ENCODE measurements at places on chromosomes 3 and 15.

DNA sequence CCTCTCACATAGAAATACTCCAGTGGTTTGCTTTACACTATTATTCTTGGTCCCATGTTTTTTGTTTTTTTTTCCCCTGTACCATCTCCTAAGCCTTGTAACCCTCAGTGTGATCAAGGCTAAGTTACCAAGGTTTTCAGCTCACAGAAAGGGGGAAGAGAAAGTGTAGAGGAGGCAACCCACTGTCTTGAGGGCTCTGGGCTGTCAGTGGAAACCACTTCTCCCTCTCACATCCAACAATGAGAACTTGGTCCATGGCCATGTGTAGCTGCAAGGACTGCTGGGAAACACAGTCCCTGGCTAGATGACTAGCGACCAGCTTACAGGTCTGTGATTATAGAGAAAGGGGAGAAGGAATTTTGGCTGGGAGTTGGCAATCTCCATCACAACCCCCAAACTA is 30.3 kb downstream of the GPD1L start:
- DNase-seq: no peak

DNA sequence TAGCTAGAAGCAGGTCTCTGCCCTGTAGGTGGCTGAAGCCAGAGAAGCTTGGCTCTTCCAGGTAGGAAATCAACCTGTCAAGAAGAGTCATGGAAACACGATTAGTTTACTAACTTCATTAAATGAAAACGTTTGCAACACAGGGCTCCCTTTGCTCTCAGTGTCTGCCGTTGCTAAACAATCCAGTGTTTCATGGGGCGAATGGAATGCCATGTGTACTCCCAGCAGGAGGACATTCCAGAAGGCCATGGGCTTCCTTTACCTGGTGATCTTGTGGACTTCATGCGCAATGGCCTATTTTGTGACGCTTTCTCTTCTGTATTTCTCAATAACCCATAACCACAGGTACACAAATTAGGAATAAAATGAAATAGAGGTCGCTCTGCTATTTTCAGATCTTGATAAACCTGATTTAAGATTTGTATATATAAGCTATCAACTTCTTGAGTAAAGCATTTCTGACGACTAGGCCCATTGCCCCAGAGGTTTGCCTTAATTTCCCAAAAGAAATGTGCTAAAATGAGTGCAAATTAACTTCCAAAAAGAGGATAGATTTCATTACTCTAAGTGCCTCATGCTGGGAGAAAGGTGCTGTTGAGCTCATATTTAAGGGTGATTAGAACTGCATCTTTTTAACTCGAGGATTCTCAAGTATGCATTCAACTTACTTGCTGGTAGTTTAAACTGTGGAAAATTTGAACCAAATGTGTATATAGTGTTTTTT is 171.0 kb downstream of the EPHA3 start:
- DNase-seq: no peak

GRCh38 chr15:71651750-71652186 is 158.6 kb upstream of the NR2E3 start:
- peak; percentile 62 for DNase-seq

- DNase-seq: peak; percentile 56
Measured at GRCh38 chr3:38204599-38205471, 39.5 kb downstream of the OXSR1 start.

DNA sequence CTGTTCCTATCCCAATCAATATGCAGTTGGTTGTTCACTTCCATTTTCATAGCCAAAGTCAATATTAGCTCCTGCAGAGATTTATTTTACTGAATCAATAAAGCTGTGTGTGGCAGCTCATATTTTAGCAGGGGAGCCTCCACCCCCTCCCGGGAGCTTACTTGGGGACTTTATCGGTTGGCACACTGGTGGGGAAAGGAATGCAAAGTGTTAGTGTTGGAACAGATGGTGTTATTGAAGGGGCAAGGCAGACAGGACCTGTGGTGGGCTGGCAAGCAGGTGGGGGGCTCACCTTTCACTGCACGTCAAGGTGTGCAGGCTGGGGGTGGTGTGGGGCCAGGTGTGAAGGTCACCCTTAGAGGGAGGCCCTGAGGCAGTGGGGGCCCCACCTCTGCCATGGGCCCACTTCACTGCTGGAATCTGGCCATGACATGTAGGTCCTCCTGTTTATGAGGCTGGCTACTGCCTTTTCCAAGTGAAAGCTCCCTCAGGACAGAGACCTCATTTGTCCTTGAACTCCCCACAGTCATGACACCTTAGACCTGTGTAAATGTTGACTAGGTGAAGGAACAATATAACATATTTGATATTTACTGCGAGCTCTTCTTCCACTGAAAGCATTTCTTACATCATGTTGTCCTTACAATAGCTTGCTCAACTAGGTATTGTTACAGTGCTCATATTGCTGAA is 44.0 kb upstream of the SEC22A start:
- no peak for DNase-seq

DNA sequence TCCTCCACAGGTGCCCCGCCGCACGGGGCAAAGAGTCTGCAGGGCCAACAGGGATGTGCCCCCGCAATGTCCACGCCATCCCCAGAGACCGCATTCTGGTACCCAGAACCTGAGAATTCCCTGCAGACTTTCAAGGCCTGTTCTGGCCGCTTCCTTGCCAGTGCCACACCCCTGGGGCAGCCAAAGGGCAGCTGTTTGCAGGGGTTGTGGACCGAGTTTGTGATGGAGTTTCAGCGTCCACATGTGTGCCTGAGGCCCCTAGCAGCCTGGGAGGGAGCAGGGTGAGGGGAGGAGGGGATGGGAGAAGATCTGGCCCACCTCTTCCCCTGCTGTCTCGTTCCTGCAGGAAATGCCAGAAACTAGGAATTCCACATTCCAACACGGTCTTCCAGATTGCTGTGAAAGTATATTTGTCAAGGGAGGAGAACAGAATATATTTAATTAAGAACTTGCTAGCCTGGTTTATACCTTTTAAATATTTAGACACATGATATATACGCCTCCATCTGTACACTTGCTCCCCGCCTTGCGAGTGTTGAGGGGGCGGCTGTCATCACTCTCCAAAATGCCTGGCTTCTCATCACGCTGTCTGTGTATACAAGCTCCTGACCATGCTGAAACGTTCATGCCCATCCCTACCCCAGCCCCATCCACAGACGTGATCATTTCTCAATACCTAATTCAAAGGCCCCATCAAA is 31.1 kb upstream of the RASA2 start:
- no peak for DNase-seq

DNA sequence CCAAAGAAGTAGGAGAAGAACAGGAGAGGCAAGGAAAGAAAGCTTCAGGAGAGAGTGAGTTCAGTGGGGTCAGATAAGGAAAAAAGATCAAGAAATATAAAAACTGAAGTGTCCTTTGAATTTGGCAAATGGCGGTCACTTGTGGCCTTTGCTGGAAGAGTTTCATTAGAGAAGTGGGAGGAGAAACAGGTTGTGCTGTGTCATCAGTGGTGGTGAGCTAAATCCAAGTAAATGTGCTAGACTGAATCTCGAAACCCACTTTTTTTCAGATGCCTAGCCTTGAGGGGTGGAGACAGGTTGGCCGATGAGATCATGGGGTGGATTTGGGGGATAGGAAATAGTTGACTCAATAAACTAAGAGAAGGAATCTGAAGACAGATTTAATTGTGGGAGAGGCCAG is 43.7 kb downstream of the CHRD start:
- no peak for DNase-seq

GRCh38 chr3:10875914-10876313 is 59.9 kb downstream of the SLC6A11 start:
- DNase-seq: no peak

GRCh38 chr15:68303134-68303533 is 25.6 kb downstream of the FEM1B start:
- DNase-seq: no peak

GRCh38 chr3:4928277-4928789 is 50.9 kb upstream of the BHLHE40 start:
- no peak for DNase-seq

DNA sequence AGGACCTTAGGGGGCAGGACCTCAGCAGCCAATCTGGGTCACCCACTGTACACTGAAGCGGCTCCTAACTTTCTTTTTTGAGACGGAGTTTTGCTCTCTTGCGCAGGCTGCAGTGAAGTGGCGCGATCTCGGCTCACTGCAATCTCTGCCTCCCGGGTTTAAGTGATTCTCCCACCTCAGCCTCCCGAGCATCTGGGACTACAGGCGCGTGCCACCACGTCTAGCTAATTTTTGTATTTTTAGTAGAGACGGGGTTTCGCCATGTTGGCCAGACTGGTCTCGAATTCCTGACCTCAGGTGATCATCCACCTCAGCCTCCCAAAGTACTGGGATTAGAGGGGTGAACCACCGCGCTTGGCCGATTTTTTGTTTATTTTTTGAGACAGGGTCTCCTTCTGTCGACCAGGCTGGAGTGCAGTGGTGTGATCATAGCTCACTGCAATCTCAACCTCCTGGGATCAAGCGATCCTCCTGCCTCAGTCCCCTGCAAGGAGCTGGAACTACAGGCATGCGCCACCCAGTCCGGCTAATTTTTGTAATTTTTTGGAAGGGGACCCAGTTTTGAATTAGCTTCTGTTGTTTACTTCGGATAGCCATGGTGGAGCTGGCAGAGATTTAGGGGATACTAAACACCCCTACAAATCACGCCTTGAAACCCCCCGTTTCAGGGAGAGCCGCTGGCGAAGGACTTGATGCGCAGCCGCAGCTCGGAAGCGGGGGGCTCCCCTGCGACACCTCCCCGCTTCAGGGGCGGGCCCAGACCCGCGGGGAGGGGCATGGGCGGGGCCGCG is 1.5 kb upstream of the CLK3 start:
- no peak for DNase-seq

DNA sequence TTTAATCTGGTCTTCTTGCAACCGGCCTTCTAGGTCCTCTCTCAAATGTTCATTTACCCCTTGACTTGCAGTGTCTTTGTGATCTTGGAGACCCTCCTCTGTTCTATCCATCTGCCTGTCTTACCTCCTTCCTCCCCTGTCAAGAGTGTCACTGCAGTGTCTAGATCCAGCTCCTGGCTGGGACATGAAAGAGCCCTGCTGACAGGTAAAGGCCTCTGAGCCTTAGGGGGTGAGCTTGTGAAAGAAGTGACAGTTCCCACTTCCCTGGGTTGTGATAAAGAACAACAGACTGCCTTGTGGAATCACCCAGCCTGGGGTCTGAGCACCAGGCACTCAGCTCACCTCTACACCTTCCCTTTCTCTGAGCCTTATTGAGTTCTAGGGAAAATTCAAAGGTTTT is 68.0 kb downstream of the CDC25A start:
- no peak for DNase-seq

- DNase-seq: no peak
Measured at GRCh38 chr3:148205977-148206376, 491.7 kb upstream of the AGTR1 start.

GRCh38 chr3:64648927-64649906 is 38.6 kb downstream of the ADAMTS9 start:
- no peak for DNase-seq

DNA sequence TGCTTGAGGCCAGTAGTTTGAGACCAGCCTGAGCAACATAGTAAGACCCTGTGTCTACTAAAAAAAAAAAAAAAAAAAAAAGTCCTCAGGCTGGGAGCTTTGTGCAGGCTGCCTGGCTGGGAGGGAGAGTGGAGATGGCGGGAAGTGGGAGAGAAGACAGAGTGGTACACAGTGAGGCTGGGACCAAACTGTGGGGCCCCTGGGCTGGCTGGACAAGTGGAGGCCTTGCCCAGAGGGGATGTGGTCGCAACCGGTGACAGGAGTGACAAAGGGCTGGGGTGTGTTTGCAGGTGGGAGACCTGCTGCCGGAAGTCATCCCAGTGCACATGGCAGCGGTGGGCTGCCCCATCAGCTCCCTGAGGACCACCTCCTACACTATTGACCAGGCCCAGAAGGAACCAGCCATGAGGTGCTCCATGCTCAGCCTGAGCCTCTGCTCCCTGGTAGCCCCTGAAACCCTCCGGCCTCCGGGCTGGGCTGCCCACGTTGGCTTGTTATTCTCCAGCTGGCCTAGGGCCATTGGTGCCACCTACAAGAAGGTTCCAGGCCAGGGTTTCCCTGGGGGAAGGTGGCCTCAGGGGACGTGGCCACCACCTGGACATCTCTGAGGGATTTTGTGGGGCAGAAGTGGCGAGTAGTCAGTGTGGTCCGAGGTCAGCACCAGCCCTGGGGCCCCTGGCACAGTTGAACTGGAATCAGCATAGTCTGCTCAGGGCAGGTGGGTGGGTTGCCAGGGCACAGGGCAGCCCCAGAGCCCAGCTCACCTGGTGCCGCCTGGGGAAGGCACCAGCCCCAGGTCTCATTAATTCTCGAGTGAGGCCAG is 22.7 kb downstream of the ACAA1 start:
- DNase-seq: no peak

- no peak for DNase-seq
Measured at GRCh38 chr15:45064386-45064785, 41.4 kb downstream of the SORD start.

DNA sequence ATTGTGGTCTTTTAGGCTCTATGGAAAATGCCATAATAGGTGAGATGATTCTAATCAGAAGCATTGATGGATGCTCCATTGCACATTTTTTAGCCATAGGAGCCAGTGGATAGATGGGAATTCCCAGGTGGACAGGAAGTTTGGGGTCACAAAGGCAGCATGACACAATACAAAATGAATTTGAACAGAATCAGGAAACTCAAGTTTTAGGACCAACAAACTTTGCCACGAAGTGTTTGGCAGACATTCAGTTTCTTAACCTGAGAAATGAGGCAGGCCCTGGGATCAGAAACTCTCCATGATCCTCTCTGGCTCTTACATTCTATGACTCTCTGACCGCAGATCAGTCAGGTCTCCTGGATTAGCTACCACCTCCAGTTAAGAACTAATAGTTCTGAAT is 275.4 kb downstream of the TIGIT start:
- DNase-seq: no peak

DNA sequence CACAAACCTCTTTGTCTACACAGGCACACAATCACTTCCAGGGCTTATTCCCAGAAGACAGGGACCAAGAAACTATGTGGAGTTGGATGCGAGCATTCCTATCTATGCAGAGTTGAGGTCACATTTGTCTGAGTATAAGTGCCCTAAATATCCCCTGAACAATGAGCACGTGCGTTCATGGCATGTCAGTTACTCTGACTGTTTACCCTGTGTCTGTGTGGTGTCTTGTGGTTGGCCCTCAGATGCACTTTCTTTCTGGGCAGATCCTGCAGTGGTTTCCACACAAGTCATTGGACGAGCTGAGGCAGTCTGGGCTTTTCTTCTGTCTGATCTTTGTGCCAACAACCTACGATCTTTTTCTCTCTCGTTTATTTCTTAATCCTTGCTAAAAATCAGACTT is 134.5 kb downstream of the FBN1 start:
- DNase-seq: no peak

- DNase-seq: no peak
Measured at GRCh38 chr3:118833075-118833474, 201.6 kb downstream of the IGSF11 start.

DNA sequence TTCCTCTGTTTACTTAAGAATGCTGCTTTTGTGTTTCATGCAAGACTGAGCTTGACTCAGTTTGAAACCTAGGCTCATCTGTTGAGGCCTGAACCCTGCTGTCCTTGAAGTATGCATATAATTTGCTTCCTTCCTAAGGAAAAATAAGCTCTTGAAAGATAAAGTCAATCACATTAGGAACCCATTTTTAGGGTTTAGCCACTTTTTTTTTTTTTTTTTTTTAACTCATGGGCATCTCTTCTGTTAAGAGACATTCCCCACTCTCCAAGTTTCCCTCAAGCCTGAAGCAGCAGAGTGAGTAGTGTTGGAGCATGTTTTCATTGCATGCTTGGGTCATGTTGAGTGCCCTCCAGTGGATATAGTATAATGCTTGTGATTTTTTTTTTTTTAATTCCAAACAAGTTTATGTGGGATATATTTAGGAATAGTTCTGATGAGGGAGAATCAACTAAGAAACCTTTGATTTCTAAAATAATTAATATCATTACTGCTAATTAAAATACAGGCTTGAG is 3.6 kb downstream of the CTNNB1 start:
- peak; percentile 47 for DNase-seq

All from activated CD4-positive, alpha-beta T cell treated with anti-CD3 and anti-CD28 coated beads, Interleukin-10, Interleukin-2, amounts not matched to agents 100 ng/mL and 50 ng/mL, durations not matched to agents 16 hours and 8 hours (primary cell).